T-cell (primary cell): ENCODE measurements at places on chromosomes 1 and 21. TPM values are rescaled to one million over a fixed set of nuclear protein-coding genes. Genes with fewer than 3 reads are reported as not detected.

GRCh38 chr1:170720661-170721060 is 56.7 kb downstream of the PRRX1 start:
- H3K27ac ChIP-seq, result no peak overlapping the region
- H3K27me3 ChIP-seq, result no peaks in the 10 kb centered on the region
- H3K4me1 ChIP-seq, result no peaks in the 10 kb centered on the region
- no peak for DNase-seq
- no peak overlapping the region for H3K4me3 ChIP-seq

The FLG gene
- not detected for total RNA-seq

- H3K36me3 ChIP-seq, result no peaks in the 10 kb centered on the region
- no peak overlapping the region for H3K27ac ChIP-seq
- H3K4me3 ChIP-seq, result no peak overlapping the region
- no peak for DNase-seq
Observed at GRCh38 chr1:21117159-21117558, 59.5 kb downstream of the EIF4G3 start.

GRCh38 chr1:87314091-87314490 is 14.6 kb upstream of the LMO4 start:
- DNase-seq, result no peak
- no peaks in the 10 kb centered on the region for H3K36me3 ChIP-seq
- H3K27me3 ChIP-seq, result no peaks in the 10 kb centered on the region
- no peak overlapping the region for H3K27ac ChIP-seq
- no peak overlapping the region for H3K4me3 ChIP-seq

The TEKT2 gene
- not detected for total RNA-seq

The UCK2 gene
- total RNA-seq, result 6.9 TPM

DNA sequence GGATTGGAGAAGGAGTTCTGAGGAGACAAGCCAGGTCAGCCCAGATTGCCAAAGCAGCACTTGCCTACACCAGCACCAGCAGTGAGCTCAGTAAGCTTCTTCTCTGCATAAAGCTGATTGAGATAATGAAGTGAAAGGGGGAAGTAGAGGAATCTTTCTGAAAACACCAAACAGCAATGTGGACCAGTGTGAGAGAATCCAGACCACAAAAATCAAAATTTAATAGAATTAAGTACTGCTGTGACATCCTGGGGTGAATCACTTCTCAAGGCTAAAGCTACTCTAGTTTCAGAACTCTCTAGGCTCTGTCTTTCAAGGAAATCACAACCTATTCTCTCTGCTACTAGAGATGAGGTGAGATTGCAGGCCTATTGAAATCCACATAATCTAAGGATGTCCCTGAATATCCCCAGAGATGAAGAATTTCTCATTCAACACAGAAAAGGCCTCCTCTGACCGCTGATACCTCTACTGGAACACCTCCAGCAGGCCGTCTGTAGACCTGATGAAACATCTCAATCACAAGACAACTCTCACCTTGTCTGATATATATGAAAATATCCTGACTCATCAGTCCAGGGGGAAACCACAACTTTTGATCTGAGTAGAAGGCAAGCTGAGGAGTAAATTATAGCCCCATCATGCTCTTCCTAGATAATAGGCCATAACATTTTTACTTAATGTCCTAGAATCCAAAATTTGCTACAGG is at the start of gene FCRL4:
Gene FCRL4, minus strand, starts transcription at position 127 of the 709 bp plus-strand sequence. CDS start 141 bp downstream, outside the sequence.
- no peak within 1 kb of the TSS for H3K27ac ChIP-seq
- no peaks in the 10 kb centered on the region for H3K4me1 ChIP-seq
- no peak for DNase-seq
- H3K27me3 ChIP-seq, result peaks cover 8% of the 10 kb centered on the region

DNA sequence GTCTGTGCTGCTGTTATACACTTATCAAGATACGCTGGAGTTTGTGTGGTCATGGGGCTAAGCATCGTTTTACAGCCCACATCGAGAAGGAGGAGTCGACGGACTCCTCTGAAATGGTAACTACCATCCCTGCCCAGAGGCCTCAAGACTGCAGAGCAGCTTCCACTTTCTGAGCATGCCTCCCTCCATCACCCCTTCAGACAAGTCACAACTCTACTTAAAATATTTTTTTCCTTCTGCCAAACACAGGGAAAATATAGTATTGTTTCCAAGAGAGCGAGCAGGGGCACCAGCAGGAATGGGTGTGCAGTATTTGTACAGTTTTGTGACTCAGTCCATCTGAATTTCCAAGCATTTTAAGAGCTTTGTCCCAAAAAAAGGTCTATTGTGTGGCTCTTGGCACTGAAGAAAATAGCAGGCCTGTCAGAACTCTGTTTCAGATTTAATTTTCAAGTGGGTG is 14.1 kb downstream of the EVA1C start:
- H3K27me3 ChIP-seq, result no peaks in the 10 kb centered on the region
- H3K27ac ChIP-seq, result no peak overlapping the region
- H3K36me3 ChIP-seq, result peaks cover 3% of the 10 kb centered on the region
- no peaks in the 10 kb centered on the region for H3K4me1 ChIP-seq

DNA sequence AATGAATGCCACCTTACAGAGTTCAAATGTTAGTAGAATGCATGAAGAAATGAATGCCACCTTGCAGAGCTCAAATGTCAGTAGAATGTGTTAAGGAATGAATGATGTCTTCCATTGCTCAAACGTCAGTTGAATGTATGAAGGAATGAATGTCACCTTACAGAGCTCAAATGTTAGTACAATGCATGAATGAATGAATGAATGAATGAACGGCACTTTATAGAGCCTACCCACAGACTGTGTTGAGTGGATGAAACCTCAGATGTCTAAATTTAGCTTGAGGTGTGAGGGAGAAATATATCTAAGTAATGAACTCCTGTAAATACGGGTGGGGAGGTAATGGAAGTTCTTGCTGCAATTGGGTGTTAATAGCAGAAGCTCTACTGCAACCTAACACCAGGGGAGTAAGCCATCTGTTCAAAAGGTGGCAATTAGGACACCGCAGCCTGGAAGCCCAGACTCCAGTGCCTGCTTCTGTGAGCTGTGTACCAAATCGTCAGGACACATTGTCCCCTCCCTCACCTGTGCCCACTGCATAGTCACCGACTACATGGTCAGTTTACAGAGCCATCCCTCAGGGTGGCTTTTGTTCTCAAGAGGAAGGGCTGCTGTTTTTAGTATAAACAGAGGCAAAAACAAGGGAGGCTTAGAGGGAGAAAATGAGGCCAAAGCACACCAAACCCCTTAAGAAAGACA is 26.7 kb downstream of the SUSD4 start:
- no peaks in the 10 kb centered on the region for H3K36me3 ChIP-seq
- no peak overlapping the region for H3K4me3 ChIP-seq
- H3K4me1 ChIP-seq, result no peaks in the 10 kb centered on the region
- DNase-seq, result no peak

DNA sequence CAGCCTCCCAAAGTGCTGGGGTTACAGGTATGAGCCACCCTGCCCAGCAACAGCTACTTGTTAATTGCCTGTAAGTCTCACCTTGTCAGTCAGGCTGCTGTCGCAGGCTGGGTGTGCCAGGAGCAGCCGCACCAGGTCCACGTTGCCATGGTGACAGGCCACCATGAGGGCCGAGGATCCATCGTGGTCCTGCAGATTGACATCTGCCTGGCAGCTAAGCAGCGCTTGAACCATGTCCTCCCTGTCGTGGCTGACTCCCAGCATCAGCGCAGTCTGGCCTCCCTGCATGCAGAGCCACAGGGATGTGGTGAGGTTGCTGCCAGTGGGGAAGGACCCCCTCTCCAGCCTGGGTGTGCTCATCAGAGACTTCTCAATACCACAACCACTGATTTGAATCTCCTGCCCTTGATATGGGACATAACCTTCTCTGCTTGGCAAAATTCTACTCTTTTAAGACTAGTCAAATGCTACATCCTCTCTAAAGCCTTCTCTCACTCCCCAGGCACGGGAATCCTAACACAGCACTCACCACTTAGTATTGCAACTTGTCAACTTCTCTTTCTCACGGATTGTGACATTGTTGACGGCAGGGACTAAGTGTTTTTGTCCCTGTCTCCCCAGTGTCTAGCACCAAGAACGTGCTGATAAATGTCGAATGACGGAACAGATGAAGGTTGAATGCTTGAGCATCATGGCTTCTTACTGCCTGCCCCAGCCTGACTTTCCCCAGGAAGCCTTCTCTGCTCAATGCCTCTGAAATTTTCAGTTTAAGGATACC is 52.9 kb downstream of the L1TD1 start:
- H3K36me3 ChIP-seq, result no peaks in the 10 kb centered on the region
- H3K4me1 ChIP-seq, result no peaks in the 10 kb centered on the region
- H3K27ac ChIP-seq, result no peak overlapping the region
- no peak overlapping the region for H3K4me3 ChIP-seq

- no peak for DNase-seq
- no peak overlapping the region for H3K27ac ChIP-seq
- H3K27me3 ChIP-seq, result no peaks in the 10 kb centered on the region
- H3K36me3 ChIP-seq, result no peaks in the 10 kb centered on the region
- no peaks in the 10 kb centered on the region for H3K4me1 ChIP-seq
Observed at GRCh38 chr1:185207980-185208602, 51.1 kb downstream of the SWT1 start.

The LRRC7 gene
- 4.0 TPM for total RNA-seq

GRCh38 chr21:32578107-32578691 is 7.1 kb downstream of the TCP10L start:
- peaks cover 20% of the 10 kb centered on the region for H3K27me3 ChIP-seq
- H3K27ac ChIP-seq, result no peak overlapping the region
- no peak for DNase-seq

DNA sequence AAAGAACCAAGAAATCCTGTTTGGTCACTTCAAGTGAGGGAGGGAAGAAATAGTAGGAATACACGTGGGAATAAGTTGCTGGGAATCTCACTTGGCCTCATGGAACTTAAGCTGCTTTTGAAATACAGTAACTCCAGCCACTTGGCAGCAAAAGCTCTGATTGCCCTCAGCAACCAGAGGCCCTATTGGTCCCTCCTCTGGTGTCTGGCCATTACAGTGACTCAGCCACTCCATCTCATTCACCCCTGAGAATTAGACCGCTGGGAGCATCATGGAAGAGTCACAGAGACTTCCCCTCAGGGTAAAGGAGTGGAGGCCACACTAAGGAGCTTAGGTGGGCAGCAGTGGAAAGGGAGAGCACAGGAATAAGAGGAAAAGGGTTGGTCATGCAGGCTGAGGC is 99.6 kb downstream of the ELAVL4 start:
- H3K27ac ChIP-seq, result no peak overlapping the region
- no peaks in the 10 kb centered on the region for H3K4me1 ChIP-seq
- no peak overlapping the region for H3K4me3 ChIP-seq
- H3K36me3 ChIP-seq, result no peaks in the 10 kb centered on the region
- no peak for DNase-seq

The PROK1 gene
- total RNA-seq, result not detected

DNA sequence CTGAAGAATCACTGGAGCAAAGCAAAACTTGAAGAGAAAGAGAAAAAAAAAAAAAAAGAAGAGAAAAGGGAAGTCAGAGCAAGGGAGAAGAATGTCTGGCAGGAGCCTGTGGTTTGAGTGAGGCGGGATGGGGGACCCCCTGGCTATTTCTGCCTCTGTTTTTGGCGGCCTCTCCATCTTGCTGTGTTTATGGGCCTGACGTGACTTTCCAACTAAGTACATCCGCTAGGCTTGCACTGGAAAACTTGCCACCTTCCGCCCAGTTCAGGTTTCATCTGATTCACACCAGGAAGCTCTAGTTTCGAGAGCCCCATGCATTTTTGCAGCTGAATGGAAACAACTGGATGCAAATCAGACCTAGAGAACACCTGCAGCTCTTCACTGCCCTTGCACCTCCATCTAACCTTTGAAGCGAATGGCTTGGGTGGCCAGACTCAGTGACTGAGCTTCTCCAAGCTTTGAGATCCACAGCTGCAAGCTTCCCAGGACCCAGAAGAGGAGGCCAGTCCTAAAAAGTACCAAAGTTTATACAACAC is 28.0 kb downstream of the TBX15 start:
- no peak for DNase-seq
- no peaks in the 10 kb centered on the region for H3K4me1 ChIP-seq
- no peak overlapping the region for H3K27ac ChIP-seq
- no peaks in the 10 kb centered on the region for H3K36me3 ChIP-seq
- H3K4me3 ChIP-seq, result no peak overlapping the region
- H3K27me3 ChIP-seq, result peaks cover 2% of the 10 kb centered on the region

The BRDT gene
- total RNA-seq, result not detected

GRCh38 chr1:116075990-116076389 is 35.2 kb upstream of the MAB21L3 start:
- no peak for DNase-seq
- H3K27me3 ChIP-seq, result no peaks in the 10 kb centered on the region
- no peak overlapping the region for H3K4me3 ChIP-seq

DNA sequence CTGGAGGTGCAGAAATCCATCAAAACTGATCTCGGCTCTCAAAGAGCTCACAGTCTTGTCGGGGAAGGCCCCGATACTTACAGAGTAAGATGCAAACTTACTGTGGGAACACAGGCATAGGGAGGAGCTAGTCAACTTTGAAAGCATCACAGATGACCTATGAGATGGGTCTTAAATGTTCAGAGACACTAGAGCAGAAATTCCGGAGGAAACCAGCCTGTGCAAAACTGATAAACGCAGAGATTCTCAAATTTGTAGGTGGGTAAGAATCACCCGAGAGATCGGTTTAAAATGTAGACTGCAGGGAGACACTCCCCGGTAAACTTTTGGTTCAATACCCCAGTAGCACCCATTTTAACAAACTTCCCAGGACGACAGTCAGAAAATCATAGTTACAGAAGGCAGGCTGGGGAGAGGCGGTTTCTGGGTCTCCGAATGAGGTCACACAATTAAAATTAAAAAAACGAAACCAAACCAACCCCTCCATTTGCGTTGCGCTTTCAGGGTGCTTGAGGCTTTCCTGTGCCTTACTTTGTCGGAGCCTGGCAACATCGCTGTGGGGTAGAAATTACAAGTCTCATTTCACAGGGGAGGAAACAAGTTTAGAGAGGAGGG is 755 bp upstream of the THRAP3 start:
- no peaks in the 10 kb centered on the region for H3K27me3 ChIP-seq
- peaks cover 16% of the 10 kb centered on the region for H3K4me1 ChIP-seq
- H3K36me3 ChIP-seq, result no peaks in the 10 kb centered on the region
- peak; percentile 57 for DNase-seq
- peak overlapping the region; percentile 59 for H3K4me3 ChIP-seq

- H3K4me3 ChIP-seq, result no peak overlapping the region
- no peak overlapping the region for H3K27ac ChIP-seq
- no peaks in the 10 kb centered on the region for H3K4me1 ChIP-seq
- no peak for DNase-seq
Observed at GRCh38 chr21:14741256-14741655, 195.1 kb upstream of the SAMSN1 start.

GRCh38 chr1:161096015-161096414 is 2.1 kb upstream of the KLHDC9 start:
- no peak overlapping the region for H3K4me3 ChIP-seq
- H3K36me3 ChIP-seq, result no peaks in the 10 kb centered on the region
- H3K27ac ChIP-seq, result no peak overlapping the region
- no peak for DNase-seq

The GJA8 gene
- not detected for total RNA-seq

GRCh38 chr1:224734261-224734935 is 118.3 kb downstream of the CNIH3 start:
- no peaks in the 10 kb centered on the region for H3K36me3 ChIP-seq
- H3K4me1 ChIP-seq, result peaks cover 12% of the 10 kb centered on the region
- no peak overlapping the region for H3K27ac ChIP-seq
- H3K4me3 ChIP-seq, result no peak overlapping the region
- no peaks in the 10 kb centered on the region for H3K27me3 ChIP-seq
- DNase-seq, result no peak
